ENCODE measurements at places on chromosomes 1 and 21.

GRCh38 chr1:151853411-151853943 lies at the start of gene THEM5:
THEM5 (minus strand) TSS chr1:151853712; CDS start chr1:151853565, 147 bp downstream.
- no peaks in the 10 kb centered on the region for H3K27me3 ChIP-seq
- no peak within 1 kb of the TSS for H3K27ac ChIP-seq
- H3K36me3 ChIP-seq: no peaks in the 10 kb centered on the region
- no peaks in the 10 kb centered on the region for H3K4me1 ChIP-seq

DNA sequence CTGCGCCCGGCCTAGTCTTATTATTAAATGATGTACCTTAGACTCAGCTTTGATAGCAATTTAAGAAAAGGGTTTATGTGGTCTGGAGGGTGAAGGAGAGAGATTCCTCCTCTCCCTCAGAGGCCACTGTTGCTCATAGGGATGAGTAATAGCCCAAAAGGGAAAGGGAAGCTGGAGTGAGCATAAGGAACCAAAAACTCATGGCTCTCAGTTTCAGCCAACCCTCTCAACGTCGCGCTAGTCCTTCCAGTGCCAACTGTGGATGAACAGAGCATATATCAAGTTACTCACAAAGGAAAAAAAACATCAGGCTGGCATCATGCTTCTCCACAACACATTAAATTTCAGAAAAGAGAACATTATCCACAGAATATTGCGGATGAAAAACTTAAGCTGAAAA lies 8.3 kb upstream of the GPR89B start:
- no peak for DNase-seq
- H3K4me1 ChIP-seq: no peaks in the 10 kb centered on the region
- no peak overlapping the region for H3K27ac ChIP-seq
- H3K27me3 ChIP-seq: no peaks in the 10 kb centered on the region

- no peak for DNase-seq
- no peaks in the 10 kb centered on the region for H3K36me3 ChIP-seq
- no peaks in the 10 kb centered on the region for H3K4me1 ChIP-seq
- no peaks in the 10 kb centered on the region for H3K27me3 ChIP-seq
- H3K27ac ChIP-seq: no peak overlapping the region
- H3K4me3 ChIP-seq: no peak overlapping the region
Measured at GRCh38 chr21:39685991-39686390, 59.0 kb upstream of the IGSF5 start.

DNA sequence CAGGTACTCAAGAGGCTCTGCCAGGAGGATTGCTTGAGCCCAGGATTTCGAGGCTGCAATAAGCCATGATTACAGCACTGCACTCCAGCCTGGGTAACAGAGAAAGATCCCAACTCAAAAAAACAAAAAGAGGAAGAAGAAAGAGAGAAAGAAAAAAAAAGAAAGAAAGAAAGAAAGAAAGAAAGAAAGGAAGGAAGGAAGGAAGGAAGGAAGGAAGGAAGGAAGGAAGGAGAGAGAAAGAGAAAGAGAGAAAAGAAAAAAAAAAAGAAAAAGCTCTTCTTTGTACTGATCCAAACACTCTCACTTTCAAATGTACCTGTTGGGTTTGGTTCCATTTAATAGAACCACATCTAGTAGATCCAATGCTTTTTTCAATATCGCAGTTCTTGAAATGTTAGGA lies 11.8 kb downstream of the BATF3 start:
- no peak overlapping the region for H3K4me3 ChIP-seq
- H3K27me3 ChIP-seq: no peaks in the 10 kb centered on the region
- no peak for DNase-seq
- H3K4me1 ChIP-seq: peaks cover 7% of the 10 kb centered on the region

GRCh38 chr1:89172468-89173143 lies 3.2 kb downstream of the GBP7 start:
- no peaks in the 10 kb centered on the region for H3K4me1 ChIP-seq
- no peaks in the 10 kb centered on the region for H3K27me3 ChIP-seq
- H3K4me3 ChIP-seq: no peak overlapping the region
- no peaks in the 10 kb centered on the region for H3K36me3 ChIP-seq
- H3K27ac ChIP-seq: no peak overlapping the region
- DNase-seq: no peak

GRCh38 chr1:21932127-21932526 lies 5.0 kb downstream of the HSPG2 start:
- H3K36me3 ChIP-seq: no peaks in the 10 kb centered on the region
- H3K27ac ChIP-seq: no peak overlapping the region
- no peak overlapping the region for H3K4me3 ChIP-seq
- peaks cover 9% of the 10 kb centered on the region for H3K27me3 ChIP-seq
- DNase-seq: no peak
- no peaks in the 10 kb centered on the region for H3K4me1 ChIP-seq

DNA sequence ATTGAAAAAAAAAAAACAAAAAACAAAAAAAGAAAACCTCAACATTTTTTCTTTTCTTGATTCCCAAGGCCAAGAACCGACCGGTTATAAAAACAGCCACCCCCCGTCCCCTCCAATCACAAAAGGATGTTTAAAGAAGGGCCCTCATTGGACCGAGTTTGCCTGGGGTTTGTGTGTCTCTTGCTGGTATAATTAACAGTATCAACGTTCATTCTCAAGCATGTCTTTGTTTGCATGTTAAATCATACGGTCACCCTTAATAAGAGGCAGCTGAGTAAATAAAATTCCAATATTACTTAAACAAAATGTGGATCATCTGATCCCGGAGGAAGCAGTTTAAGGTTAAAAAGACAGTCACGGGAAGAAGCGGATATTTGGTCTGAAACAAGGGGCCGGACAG lies 201.1 kb downstream of the PRDM2 start:
- no peaks in the 10 kb centered on the region for H3K36me3 ChIP-seq
- H3K27me3 ChIP-seq: no peaks in the 10 kb centered on the region
- H3K4me3 ChIP-seq: no peak overlapping the region
- peaks cover 5% of the 10 kb centered on the region for H3K4me1 ChIP-seq
- H3K27ac ChIP-seq: no peak overlapping the region
- no peak for DNase-seq

GRCh38 chr1:182816863-182817262 lies 22.3 kb upstream of the DHX9 start:
- no peaks in the 10 kb centered on the region for H3K4me1 ChIP-seq
- H3K4me3 ChIP-seq: no peak overlapping the region
- no peak overlapping the region for H3K27ac ChIP-seq
- H3K36me3 ChIP-seq: no peaks in the 10 kb centered on the region
- no peak for DNase-seq
- H3K27me3 ChIP-seq: no peaks in the 10 kb centered on the region

- DNase-seq: no peak
- peaks cover 98% of the 10 kb centered on the region for H3K27me3 ChIP-seq
- no peak overlapping the region for H3K4me3 ChIP-seq
- no peaks in the 10 kb centered on the region for H3K36me3 ChIP-seq
- H3K27ac ChIP-seq: no peak overlapping the region
Measured at GRCh38 chr21:44552681-44553080, 1.4 kb upstream of the KRTAP10-2 start.

GRCh38 chr21:38352536-38353219 lies 95.9 kb downstream of the KCNJ15 start:
- DNase-seq: peak; percentile 63
- H3K4me3 ChIP-seq: no peak overlapping the region
- H3K27ac ChIP-seq: no peak overlapping the region
- H3K27me3 ChIP-seq: no peaks in the 10 kb centered on the region
- 0 out of 2 replicates have a peak, but pooled peaks cover 2% of the 10 kb centered on the region for H3K4me1 ChIP-seq

All from MM.1S (cell line).